ENCODE measurements at places on chromosomes 6 and 20.

DNA sequence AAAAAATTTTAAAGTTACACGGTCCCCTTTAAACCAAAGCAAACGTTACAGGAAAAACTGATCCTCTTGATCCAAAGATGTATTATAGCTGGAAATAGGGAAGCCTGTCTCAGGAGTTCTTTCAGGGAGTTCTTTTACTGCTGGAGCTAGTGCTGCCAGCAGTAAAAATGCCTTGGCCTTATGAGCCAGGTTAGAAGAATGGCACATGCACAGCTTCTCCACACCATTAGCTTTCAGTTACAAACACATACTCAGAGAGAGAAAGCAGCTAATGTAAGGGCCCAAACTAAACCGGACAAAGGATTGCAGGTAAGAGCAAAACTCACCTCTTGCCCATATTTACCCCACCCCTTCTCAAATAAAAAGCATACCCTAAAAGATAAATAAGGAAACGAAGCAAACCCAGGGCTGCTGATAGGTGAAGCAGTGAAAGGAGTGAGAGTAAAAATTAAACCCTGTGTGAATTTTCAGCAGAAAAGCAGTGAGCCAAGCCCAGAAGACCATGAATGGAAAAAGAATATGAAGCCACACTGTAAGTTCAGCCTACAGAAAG is 19.0 kb downstream of the TBC1D20 start:
- no peak for DNase-seq

- no peak for DNase-seq
These were observed 100.0 kb downstream of the CD24 start for GRCh38 chr6:106874481-106874880.

GRCh38 chr20:5397393-5397792 is 80.6 kb upstream of the PROKR2 start:
- no peak for DNase-seq

DNA sequence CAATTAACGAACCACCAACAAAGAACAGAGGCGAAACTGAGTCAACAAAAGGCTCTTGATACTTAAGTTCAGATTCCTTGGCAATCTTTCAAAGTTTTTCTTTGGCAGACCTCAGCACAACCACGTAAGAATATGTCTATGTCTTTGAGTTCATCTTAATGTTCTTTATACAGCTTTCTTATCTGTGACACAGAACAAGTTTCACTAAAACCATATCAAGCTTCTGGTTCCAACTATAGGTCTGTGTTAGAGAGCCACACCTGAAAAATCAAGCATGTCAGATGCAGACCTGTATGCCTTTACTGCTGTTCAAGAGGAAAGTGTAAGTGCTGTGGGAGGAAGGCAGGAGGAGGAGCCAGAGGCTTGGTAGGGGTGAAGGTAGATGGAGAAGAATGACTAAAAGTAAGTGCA is 271.3 kb downstream of the KHDC1L start:
- no peak for DNase-seq

DNA sequence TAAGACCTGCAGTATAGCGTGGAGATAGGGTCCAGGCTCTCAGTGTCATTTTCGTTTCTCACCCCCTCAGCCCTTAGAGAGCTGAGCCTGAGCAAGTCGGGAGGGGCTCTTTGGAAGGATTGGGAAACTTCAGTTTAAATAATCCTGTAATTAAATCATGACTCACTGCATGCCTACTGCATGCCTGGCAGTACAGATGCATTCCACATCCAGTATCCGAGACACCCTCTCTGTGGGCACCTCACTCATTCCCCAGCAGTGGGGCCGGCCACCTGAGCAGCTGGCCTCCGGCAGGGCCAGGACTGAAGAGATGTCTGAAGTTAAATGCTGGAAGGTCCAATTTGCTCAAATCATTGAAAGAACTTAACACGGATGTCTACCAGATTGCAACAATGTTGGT is 316.6 kb downstream of the THBS2 start:
- no peak for DNase-seq

DNA sequence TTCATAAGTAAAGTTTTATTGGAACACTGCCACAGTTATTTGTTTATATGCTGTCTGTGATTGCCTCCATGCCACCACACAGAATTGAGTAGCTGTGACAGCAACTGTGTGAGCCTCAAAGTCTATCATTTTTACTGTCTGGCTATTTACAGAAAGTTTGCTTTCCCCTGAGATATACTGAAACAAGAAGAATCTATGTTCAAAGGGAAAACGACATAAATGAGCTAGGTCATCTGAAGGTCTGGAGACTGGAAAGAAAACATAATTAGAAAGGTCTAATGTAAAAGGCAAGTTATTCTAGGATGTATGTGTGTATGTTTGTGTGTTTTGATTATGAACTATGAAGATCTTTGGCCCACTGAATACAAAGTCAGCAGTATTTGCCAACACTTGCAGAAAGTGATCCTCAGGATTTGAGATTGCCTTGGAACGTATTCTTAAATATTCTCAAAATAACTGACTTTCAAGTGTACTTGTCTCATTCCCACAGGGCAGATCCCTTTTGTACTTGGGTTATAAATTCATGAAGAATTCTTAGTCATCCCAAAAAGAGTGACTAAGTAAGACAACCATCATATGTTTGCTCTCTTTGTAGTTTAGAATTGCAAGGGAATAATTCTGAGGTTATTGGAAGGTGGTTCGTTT is 677.7 kb downstream of the DOK5 start:
- DNase-seq = no peak

GRCh38 chr20:61731363-61732181 is 334.1 kb downstream of the TAF4 start:
- no peak for DNase-seq

GRCh38 chr20:31710423-31711108 is 12.1 kb downstream of the BCL2L1 start:
- DNase-seq = no peak

DNA sequence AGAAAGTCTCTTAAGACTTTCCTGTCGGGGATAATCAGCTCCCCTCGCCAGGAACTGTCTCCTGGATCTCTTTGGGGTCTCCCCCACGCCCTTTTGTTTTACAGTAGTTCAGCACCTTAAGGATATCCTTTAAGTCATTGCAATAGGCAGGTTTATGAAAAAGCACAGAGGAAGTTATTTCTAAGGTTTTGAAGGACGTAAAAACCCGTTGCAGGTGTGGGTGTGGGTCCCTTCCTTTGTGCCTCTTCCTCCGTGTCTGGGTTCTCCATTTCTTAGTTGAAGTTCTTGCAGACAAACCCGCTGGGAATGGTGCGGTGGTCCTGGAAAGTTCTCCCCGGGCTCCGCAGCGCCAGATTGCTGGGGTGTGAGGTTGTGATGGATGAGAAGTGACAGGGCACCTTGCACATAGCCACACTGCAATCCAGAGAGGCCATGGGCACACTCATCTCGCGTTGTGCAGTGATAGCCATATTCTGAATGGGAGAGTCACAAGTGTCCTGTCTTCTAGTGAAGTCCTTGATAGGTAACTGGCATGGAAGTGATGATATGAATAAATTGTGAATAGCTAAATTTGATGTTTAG is 65.2 kb downstream of the GTF2H5 start:
- no peak for DNase-seq

DNA sequence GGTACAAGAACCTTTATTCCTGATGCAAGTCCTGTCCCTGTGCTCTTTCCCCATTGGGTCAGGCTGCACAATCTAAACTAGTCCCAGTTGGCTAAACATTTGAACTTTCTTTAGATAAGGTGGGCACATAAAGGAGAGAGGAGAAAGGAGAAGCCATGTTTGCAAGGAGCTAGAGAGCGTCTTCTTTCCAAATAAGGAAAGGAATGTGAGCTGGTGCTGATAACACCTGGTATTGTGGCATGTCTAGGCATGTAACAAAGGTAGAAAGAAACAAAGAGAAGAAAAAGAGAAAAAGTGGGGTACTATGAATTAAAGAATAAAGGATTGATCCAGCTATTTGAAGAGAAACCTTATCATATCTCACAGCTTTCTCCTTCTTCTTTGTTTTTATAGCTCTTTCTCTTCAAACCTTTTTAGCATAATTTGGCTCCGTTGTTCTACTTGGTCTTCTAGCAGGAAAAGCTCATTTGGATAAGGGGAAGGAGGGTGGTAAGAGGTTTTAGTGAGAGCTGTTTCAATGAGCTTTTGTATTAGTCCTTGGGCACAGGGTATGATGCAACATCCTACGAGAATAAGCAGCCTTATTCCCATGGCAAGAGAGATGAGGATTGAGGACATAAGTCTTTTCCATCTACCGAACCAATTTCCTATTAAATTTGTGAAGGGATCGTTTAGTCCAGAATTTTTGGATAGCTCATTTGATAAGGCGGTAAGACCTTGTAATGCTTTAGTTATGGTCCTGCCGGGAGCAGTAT is 415.5 kb upstream of the MAN1A1 start:
- no peak for DNase-seq

- no peak for DNase-seq
These were observed 100.6 kb upstream of the ISM1 start for GRCh38 chr20:13120471-13120870.

DNA sequence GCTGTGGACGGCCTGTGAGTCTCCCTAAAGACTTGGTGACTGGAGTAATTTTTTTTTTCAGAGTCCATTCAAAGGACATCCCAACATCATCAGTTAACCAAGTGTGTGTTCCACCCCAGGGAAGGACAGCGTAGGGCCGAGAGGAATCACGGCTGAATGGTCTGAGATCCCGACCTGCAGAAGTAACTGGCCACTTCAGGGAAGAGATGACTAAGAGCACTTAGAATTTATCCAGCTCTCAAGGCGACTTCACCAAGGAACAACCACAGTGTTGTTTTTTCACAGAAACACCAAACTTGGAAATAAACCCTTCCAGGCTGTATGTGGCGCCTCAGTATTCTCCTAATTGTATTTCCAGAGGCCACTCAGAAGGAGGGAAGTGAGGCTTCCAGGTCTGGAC is 231.6 kb downstream of the FNDC1 start:
- no peak for DNase-seq

- DNase-seq = no peak
These were observed 48.3 kb upstream of the TRAF3IP2 start for GRCh38 chr6:111653979-111654378.

GRCh38 chr6:75024828-75025227 is 181.0 kb downstream of the COL12A1 start:
- DNase-seq = no peak

DNA sequence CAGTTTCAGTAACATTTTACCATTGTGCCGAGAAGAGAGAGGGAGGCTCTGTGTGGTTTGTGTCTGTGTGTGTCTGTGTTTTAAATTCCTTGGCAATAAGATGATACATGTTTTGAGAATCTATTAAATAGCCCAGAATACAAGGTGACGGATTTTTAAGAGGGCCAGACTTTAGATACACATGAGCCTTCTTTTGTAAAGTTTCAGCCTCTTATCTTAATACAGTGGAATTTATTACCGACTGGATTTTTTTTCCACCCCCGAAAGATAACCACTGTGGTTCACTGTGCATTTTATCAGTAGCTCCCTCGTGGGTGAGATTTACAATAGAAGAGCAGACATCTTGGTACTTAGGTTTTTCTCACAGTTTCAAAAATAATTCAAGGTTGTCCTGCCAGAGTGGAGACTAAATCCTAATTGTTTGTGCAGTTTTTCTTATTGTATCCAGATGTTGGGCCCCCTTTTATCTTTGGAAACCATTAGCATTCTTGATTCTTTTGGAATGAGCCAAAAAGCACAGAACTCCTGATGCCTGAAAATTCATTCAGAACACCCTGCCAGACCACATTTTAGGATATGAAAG is 49.9 kb downstream of the STK4 start:
- DNase-seq = no peak

GRCh38 chr6:16982807-16983206 is 119.0 kb upstream of the STMND1 start:
- DNase-seq = no peak

GRCh38 chr20:61524951-61525666 is 273.0 kb downstream of the CDH4 start:
- DNase-seq = no peak

DNA sequence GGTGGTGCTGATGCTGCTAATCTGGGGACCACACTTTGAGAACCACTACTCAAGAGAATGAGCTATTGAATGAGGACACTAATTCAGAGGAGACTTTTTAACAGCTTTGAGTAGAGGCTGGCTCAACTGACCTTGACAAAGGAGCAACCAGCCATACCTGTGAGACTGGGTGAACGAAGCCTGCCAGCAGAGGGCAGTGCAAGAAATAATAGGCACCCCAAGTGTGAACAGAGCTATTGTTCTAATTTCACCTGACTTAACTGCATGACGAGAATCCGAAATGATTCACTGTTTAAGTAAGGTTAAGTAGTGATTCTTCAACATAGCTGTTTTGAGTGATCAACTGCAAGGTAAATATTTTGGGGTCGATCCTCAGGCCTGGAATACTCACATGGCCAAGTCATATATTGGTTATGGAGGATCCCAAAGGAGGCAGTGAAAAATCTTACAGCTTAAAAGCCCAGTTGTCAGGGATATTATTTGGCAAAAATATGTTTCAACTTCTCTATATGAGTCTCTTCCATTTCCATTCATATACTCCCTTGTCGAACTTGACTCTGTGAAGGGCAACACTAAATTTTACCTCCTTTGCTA is 550.5 kb upstream of the MARCKS start:
- peak; percentile 54 for DNase-seq

DNA sequence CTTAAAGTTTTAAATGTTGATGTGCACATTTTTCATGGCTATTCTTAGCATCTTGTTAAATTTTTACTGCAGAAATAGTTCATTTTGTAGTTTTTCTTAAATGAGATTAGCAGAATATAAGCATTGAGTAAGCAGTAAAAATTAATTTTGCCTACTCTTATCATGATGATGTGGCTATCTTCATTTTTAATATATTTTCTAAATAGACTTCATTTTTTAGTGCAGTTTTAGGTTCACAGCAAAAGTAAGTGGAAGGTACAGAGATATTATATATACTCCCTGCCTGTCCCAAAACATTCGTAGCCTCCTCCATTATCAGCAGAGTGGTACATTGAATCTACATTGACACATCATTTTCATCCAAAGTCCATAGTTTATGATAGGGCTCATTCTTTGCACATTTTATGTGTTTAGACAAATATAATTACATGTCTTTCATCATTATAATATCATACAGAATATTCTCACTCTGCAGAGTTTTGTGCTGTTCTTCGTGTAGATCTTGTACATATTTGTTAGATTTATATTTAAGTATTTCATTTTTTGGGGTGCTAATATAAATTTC is 13.7 kb downstream of the STXBP5 start:
- DNase-seq = no peak

DNA sequence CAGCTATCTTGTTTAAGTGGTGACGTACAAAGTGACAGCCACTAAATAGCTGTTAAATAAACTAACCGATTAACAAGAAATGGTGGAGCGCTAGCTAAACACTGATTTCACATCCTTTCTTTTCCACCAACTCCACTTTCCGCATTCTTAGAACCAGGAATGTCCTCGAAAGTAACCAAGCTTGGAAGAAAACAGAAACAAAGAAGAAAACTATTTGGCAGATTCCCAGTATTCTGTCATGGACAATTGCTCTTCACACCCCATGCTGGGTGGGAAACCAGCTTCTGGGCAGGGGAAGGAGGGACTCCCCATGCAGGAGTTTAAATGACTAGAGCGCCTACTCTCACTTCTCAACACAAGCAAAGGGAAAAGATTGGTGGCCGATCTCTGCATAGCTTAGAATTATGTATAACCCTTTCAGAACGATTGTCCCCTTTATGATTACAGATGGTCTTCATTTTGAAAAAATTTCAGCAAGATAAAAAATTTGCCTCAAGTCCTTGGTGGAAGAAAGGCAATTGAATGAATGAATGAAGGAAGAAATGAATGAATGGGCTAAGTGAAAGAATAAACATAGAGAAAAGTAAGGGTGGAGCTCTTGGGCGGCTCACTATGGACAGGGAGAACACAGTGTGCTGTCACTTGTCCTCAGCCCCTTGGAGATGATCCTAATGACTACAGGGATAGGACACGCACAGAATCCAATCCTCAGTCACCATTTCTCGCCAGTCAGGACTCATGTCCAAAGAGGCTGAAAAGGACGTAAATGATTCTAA is 148.7 kb upstream of the NEDD9 start:
- no peak for DNase-seq

- no peak for DNase-seq
These were observed 97.2 kb downstream of the HFE start for GRCh38 chr6:26184367-26184891.
